ENCODE measurements at places on chromosomes 4 and X. TPM values are rescaled to one million over a fixed set of nuclear protein-coding genes. Genes with fewer than 3 reads are reported as not detected.
A peak's percentile ranks its signal among the peaks of the same experiment; 100 is the strongest.

GPRASP3 gene
- 1.2 TPM for total RNA-seq

ERVMER34-1 gene
- total RNA-seq: not detected

USP17L30 gene
- total RNA-seq: not detected

TRAM1L1 gene
- total RNA-seq: not detected

IL2RG gene
- 447 TPM for total RNA-seq

CAPN6 gene
- total RNA-seq: not detected

RASL11B gene
- 0.10 TPM for total RNA-seq

BTC gene
- not detected for total RNA-seq

FABP2 gene
- not detected for total RNA-seq

ADH1C gene
- total RNA-seq: not detected

HTR2C gene
- total RNA-seq: not detected

DNA sequence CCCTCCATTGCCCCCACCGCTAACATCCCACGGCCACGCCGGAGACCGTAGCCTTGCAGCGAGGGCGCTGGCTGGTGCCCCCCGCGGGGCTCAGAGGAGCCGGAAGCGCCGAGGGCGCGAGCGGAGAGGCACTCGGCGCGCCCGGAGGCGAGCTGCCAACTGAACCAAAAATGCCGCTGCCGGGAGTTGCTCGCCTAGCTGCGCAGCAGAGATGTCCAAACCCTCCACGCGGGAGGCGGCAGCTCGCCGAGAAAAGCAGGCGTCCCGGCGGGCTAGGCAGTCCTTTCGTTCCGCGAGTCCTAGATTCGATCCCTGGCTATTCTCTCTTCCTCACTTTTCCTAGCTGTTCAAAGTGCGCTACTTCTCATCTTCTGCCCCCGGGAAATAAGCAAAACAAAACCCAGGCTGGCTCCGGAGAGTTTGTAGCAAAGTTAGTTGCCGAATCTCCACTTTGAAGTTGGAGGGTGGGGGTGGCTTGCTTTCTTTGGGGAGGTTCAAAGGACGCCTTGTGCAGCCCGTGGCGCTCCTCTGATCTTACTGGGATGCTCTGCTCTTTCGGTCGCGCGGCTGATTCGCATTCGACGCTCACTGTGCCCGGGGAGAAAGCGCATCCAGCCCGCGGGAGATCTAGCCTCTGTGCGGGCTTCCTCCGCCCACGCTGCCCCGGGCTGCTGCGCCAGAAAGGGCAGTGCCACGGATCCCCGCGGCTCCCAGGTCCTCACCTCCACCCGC, 723 bp downstream of the NKX6-1 start:
- H3K4me1 ChIP-seq: peaks cover 12% of the 10 kb centered on the region
- peaks cover 5% of the 10 kb centered on the region for H3K36me3 ChIP-seq
- DNase-seq: no peak
- H3K27ac ChIP-seq: peak overlapping the region; percentile 46
- peaks cover 89% of the 10 kb centered on the region for H3K27me3 ChIP-seq

GRCh38 chr4:53376900-53377299, 541 bp upstream of the FIP1L1 start:
- H3K27ac ChIP-seq: peak overlapping the region; percentile 99
- DNase-seq: no peak
- H3K4me1 ChIP-seq: peaks cover 37% of the 10 kb centered on the region

DNA sequence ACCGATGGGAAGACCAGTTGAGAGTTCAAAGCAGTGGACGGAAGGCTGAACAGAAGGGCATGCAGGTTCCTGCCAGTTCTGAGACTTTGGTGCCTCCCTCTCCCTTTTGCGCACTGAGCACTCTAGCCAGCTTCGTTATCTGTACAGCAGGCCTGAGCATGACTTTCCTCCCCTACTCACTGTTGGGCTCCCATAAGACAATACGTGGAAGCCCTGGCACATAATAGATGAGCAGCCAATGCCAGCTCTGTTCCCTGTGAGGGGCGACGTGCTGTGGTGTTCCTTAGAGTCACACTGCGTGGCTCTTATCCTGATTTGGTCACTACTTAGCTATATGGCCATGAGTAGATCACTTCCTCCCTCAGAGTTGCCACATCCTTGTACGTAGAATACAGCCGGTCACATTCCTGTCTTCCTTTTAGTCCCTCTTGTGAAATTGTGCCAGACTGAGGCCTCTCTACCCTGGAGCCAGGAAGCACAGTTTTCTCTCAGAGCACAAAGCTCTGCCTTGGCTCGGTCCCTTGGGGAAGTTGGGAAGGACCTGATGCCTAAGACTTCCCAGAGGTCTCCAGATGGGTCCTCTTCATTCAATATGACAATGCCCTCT, 160.4 kb upstream of the MAMLD1 start:
- peaks cover 3% of the 10 kb centered on the region for H3K4me1 ChIP-seq
- no peaks in the 10 kb centered on the region for H3K27me3 ChIP-seq
- no peak overlapping the region for H3K27ac ChIP-seq

DNA sequence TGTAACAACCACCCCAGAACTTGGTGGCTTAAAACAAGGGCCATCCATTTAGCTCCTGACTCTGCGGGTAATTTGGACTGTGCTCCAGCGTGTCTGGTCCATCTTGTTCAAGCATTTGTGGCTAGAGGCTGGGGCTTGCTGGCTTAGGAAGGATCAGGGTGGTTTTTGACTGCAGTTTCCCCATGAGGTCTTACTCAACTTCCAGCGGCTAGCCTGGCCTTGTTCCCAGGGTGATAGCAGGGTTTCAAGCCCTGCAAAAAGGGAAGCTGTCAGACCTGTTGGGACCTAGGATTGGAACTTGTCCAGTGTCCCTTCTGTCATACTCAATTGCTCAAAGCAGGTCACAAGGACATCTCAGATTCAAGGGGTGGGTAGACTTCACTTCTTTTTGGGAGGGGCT, 205.9 kb downstream of the STIM2 start:
- H3K27me3 ChIP-seq: no peaks in the 10 kb centered on the region
- no peaks in the 10 kb centered on the region for H3K36me3 ChIP-seq
- no peak overlapping the region for H3K4me3 ChIP-seq
- H3K4me1 ChIP-seq: no peaks in the 10 kb centered on the region
- no peak for DNase-seq
- H3K27ac ChIP-seq: no peak overlapping the region

GRCh38 chr4:77358315-77358928, 201.4 kb downstream of the CCNG2 start:
- H3K27me3 ChIP-seq: peaks cover 4% of the 10 kb centered on the region
- H3K36me3 ChIP-seq: no peaks in the 10 kb centered on the region
- no peak overlapping the region for H3K27ac ChIP-seq
- no peak overlapping the region for H3K4me3 ChIP-seq
- peak; percentile 22 for DNase-seq

- no peaks in the 10 kb centered on the region for H3K27me3 ChIP-seq
- no peak for DNase-seq
Observed at GRCh38 chrX:16814597-16814996, 28.3 kb downstream of the TXLNG start.

GRCh38 chr4:23770011-23770410, 119.8 kb downstream of the PPARGC1A start:
- H3K36me3 ChIP-seq: no peaks in the 10 kb centered on the region
- DNase-seq: no peak
- no peak overlapping the region for H3K27ac ChIP-seq
- H3K27me3 ChIP-seq: no peaks in the 10 kb centered on the region
- H3K4me1 ChIP-seq: no peaks in the 10 kb centered on the region
- no peak overlapping the region for H3K4me3 ChIP-seq

DNA sequence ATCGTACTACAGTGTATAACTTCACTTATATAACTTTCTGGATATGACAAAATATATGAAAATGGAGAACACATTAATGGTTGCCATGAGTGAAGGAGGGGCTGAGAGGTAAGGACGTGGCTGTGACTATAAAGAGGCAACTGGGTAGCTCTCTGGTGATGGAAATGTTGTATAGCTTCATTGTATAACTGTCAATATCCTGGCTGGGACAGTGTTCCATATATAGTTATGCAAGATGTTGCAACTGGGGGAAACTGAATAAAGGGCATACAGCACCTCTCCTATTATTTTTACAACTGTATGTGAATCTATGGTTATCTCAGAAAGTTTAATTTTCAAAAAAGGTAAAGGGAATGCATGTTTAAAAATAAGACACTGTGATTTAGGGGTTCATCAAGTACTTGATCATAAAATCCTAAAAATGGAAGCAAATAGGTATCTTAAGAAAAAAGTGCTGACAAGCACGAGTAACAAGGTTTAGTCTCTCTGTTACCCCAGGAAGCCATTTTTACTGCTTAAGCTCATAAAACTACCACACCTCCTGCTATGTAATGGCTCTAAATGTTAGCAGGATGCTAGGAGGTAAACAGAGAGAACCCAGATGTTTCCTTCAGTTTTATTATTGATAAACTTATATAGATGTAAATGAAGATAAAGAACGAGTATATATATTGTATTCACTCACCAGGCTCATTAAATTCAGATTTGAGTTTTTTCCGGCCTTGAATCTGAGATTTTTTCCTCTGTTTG, 34.0 kb downstream of the NAF1 start:
- no peak for DNase-seq
- H3K4me3 ChIP-seq: no peak overlapping the region
- peaks cover 12% of the 10 kb centered on the region for H3K36me3 ChIP-seq

DNA sequence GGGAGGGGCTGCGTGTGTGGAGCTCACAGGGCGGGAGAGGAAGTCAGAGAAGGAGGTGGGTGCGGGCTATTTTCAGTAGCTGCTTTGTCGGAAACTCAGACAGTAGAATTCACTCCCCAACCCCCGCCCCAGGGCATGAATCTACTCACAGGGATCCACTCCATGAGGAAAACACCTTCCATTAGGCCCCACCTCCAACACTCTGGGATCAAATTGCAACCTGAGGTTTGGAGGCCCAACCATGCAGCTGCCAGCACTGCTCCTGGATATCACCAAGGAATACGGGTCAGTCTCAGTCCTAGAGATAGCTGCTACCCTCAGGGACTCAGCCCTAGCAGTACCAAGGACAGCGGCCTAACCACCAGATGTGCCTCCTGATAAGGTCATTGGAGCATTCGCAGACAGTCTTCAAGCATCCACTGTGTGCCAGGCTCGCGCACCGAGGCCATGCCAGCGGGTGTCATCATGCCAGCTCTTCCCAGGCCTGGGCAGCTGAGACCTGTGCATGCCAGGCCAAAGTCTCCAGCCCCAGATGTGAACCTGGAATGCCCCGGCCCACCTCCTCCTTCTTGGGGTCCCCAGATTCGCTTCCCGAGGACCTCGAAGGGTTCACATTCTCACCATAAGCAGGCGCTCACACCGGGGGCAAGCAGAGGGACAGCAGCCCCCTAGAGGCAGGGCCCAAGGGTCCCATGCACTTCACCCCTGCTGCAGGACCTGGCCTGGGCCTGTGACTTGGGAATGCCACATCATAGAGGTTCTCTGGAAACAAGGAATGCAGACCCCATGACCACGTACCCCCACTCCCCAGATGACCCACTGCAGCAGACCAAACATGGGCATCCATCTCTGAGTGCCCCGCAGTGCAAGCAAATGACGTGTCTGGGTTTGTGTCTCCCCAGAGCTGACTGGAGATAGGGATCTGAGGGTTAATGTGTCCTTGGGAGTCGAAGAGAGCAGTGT, 102.3 kb downstream of the ADRA2C start:
- H3K4me3 ChIP-seq: no peak overlapping the region
- H3K27ac ChIP-seq: no peak overlapping the region
- peaks cover 20% of the 10 kb centered on the region for H3K27me3 ChIP-seq
- DNase-seq: no peak
- peaks cover 4% of the 10 kb centered on the region for H3K4me1 ChIP-seq
- no peaks in the 10 kb centered on the region for H3K36me3 ChIP-seq

DNA sequence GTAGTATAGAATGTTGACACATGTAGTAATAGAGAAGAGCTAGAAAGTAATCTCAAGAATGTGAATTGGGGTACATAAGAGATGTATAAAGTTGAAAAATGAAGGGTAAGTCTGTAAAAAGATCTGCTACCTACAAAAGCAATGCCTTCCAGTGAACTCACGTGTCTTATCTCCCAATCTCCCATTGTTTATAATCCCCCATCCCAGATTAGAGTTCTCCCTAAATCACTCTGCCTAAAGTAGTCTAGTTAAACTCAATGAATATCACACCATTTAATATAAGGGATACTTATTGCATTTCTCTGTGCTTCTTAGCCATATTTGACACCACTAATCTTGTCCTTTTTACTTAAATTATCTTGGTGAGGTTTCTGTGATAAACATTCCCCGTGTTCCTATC, 6.6 kb downstream of the TECRL start:
- H3K27ac ChIP-seq: no peak overlapping the region
- H3K4me3 ChIP-seq: no peak overlapping the region
- H3K36me3 ChIP-seq: no peaks in the 10 kb centered on the region
- H3K27me3 ChIP-seq: no peaks in the 10 kb centered on the region

DNA sequence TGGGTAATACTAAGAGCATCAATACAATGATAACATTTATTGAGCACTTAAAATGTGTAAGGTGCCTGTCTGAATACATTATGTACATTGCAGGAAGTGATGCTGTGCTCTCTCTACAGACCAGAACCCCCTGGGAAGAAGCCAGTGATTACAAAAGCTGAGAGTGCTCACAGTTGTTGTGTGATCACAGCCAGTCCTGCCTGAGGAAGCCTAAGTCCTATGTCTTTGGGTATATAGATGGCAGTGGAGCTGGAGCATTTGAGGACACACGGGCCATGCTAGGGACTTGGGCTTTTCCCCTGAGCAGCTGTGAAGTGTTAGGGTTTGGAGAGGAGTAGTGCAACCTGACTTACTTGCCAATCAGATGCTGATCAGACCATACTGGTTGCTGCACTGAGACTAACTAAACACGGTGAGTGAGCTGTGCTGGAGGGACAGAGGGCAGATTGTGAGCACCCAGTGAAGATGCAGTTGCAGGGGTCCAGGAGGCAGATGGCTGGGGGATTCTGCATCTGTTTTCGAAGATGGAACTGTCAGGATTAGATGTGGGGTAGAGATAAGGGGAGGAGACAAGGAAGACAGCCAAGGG, 60.8 kb upstream of the TBC1D14 start:
- no peak overlapping the region for H3K4me3 ChIP-seq
- peaks cover 8% of the 10 kb centered on the region for H3K4me1 ChIP-seq
- peaks cover 58% of the 10 kb centered on the region for H3K36me3 ChIP-seq
- DNase-seq: no peak
- no peak overlapping the region for H3K27ac ChIP-seq

DNA sequence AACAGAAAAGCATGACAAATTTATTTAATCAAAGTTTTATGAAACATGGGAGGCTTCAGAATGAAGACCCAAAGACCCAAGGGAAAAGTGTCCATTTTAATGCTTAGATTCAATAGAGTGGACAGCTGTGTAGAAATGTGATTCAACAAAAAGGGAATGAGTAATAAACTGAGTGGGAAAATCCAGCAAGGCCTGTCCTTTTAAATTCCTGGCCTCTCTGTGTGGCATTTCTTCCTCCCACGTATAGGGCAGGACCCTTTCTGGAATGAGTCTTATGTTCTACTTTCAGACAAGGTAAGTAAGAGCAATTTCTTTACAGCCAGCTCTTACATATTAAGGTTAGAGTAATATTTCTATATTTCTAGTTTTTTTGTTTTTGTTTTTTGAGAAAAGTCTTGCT, 14.5 kb downstream of the AASDH start:
- no peak for DNase-seq
- no peaks in the 10 kb centered on the region for H3K4me1 ChIP-seq
- no peaks in the 10 kb centered on the region for H3K27me3 ChIP-seq
- H3K4me3 ChIP-seq: no peak overlapping the region
- no peak overlapping the region for H3K27ac ChIP-seq

- H3K27ac ChIP-seq: no peak overlapping the region
- no peak for DNase-seq
- no peaks in the 10 kb centered on the region for H3K36me3 ChIP-seq
- no peak overlapping the region for H3K4me3 ChIP-seq
- H3K4me1 ChIP-seq: no peaks in the 10 kb centered on the region
- no peaks in the 10 kb centered on the region for H3K27me3 ChIP-seq
Observed at GRCh38 chr4:18100657-18101056, 79.1 kb upstream of the LCORL start.

- H3K27me3 ChIP-seq: no peaks in the 10 kb centered on the region
- DNase-seq: no peak
- no peaks in the 10 kb centered on the region for H3K36me3 ChIP-seq
- H3K4me1 ChIP-seq: no peaks in the 10 kb centered on the region
Observed at GRCh38 chr4:19614171-19614570, 637.5 kb upstream of the SLIT2 start.
